ENCODE measurements at places on chromosomes 5 and 9.

- no peak for DNase-seq
Measured at GRCh38 chr9:20048985-20049384, 260.1 kb upstream of the SLC24A2 start.

GRCh38 chr5:119287547-119288111, 68.2 kb upstream of the TNFAIP8 start:
- no peak for DNase-seq

DNA sequence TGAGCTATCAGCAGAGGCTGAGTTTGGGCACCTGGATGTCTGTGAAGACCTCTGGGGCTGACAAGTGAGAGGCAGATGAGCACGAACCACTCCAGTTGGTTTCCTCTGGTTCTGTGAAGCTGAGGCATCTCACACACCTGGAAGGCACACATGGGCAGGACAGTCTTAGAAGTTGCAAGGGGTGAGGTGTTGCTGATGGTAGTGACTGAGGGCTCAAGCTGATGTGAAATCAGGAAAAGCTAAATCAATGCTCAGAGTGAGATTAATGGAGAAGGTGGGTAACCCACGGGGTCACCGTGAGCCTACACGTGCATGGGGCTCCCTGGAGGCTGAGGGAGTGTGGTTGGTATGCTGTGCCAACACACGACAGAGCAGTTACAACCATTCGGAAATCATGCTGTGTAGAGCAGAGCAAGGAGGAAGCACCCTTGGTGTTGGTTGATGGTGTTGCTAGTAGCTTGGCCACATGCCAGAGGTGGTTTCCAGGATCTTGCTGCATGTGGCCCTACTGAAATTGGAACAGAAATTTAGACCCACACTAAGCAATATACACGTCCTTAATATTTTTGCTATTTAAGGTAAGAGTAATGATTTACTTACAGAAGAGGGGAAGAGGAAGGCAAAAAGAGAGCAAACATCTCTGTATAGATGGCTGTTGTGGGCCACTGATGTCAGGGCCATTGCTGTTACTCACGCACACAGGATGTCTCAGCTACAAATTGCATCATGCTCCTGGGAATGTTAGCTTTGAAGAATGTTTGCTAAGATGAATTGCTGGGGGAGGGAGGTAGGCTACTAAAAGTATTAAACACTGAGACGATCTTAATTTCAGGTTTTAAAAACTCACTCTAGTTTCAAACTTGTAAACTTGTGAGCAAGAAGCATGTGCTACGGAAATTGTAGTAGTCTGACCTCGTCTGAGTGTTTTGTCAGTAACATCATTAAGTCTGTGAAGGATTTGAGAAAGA, 170.5 kb downstream of the ARHGEF28 start:
- peak; percentile 94 for DNase-seq

DNA sequence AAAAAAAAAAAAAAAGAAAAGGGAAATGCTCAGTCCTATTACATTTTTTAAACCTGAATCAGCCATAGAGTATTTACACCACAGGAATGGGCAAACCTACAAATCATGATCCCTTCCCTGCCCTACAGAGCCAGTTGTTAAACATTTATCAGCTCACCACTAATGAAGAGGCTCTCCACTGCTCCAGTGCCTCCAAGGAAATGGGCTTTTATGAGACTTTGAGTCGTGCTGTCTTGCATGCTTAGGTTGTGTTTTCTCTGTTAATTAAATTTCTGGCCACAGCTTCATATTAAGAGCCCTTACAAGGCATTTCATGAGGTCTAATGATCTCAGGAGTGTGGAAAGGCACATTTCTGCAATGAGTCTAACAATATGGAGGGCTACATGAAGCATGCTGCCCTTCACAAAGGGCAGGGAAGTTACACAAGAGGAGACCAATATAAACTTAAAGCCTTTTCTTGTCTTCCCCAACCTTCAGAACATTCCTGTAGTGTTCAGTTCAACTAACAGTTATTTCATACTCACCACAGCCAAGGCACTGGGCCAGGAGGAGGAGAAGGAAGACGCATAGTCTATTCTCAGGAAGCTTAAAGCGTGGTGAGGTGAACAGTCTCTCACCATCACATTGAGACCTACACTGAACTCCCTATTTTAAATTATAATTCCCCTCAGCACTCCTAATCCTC, 140.1 kb upstream of the ABCA1 start:
- no peak for DNase-seq

- DNase-seq, result no peak
Measured at GRCh38 chr5:33046091-33046490, 335.0 kb downstream of the NPR3 start.

DNA sequence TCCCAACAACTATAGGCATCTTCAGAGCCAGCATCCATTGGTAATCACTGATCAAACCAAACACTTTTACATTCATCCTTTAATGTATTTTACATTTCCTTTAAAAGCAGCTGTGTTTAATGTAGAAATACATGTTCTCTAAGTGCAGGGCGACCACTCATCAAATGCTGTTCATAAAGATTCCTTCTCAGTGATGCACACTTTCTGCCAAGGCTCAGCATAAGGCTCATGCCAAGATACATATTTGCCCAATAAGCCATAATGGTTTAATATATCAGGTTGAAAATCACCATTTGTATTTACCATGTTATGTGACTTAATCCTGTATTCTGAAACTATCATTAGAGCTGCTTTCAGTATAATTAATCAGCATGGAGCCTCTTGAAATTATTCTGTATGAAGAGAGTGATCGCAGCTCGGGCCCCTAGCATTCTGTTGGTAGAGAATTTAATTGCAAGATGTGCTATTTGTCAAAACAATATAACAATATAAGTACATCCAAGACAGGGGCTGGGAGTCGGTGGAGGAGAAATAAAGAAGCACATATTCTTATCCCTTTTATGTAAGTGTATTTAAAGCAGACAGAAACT, 267.5 kb downstream of the EBF1 start:
- no peak for DNase-seq

GRCh38 chr9:76655971-76656370, 108.3 kb upstream of the PCA3 start:
- no peak for DNase-seq

DNA sequence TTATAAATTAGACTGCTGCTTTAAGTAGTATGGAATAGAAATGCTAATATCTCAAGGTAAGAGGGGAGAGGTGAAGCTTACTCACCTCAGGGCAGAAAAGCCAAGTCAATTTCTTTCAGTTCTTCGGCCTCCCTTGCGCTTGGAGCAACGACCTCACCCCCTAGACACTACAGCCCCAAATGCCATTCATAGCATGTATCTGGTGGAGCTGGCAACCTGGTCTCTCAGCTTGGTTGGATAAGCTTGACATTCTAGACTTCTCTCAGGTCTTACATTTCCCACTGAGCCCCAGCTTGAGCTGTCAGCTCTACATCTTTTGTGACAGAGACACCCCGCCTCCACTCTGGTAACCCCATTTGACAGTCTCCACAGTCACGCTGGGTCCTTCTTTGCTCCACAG, 154.9 kb downstream of the ZNF608 start:
- no peak for DNase-seq

GRCh38 chr9:893843-894420, 52.4 kb downstream of the DMRT1 start:
- no peak for DNase-seq

DNA sequence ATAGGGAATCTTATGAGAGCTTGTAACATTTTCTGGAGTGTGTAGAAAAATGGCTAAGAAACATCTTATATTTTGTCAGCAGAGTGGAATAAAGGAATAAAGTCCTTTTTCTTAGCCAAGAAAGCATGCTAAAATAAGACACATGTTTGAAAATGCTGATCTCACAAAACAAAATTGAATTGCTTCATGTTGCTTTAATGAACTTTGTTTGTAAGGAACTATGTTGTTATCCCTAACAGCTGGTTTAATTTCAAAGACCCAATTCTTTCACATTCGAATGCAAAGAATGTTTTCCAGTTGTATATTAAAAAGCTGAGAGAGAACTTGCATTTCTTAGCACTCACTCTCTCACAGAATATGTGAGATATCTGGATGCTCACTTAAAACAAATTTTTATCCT, 107.6 kb downstream of the MUSK start:
- no peak for DNase-seq

DNA sequence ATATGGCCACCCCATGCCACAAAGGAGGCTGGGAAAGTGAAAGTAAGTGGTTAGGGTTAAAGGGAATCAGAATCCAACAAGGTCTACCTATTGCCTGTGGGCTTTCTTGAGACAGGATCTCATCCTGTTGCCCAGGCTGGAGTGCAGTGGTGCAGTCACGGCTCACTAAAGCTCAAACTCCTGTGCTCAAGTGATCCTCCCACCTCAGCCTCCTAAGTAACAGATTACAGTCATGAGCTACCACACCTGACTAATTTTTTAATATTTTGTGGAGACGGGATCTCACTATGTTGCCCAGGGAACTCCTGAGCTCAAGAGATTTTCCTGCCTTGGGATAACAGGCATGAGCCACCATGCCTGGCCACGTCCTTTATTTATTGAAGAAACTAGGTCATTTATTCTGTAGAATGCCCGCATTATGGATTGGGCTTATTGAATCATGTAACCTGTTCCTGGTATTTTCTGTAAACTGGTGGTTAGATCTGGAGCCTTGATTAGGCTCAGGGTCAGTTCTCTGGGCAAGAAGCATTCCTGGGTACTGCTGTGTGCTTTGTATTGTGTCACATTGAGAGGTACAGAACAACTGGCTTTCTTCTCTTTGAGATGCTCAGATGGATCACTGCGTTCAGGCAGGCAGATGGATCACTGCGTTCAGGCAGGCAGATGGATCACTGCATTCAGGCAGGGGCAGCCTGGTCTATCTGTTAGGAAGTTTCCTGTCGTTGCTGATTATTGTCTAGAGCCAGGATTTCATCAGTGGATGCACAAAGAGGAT, 41.6 kb downstream of the ERGIC1 start:
- DNase-seq, result no peak

GRCh38 chr5:59559323-59559722, 334.2 kb downstream of the PDE4D start:
- no peak for DNase-seq

- DNase-seq, result peak; percentile 67
Measured at GRCh38 chr9:22079873-22080341, 70.8 kb upstream of the CDKN2B start.

DNA sequence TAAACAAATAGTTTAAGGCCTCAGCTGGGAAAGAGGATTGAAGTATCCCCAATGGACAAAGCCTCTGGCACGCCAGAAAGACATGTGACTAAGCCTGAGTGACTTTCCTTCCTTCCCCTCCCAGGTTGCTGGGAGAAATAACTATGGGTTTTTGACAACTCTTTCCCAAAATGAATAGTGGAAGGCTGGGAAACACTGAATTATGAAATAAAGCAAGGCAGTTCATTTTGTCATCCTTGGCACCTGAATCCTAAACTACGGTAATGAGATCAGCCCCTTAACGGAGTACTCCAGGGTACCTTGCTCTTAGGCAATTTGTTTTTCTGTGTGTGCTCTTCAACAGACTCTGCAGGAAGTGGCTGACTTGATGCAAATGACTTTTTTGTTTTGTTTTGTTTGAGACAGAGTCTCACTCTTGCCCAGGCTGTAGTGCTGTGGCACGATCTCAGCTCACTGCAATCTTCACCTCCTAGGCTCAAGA, 75.2 kb downstream of the LMNB1 start:
- DNase-seq, result no peak

All from AG04449 (cell line).